ENCODE measurements at places on chromosomes 1 and 21. TPM values are rescaled to one million over a fixed set of nuclear protein-coding genes. Genes with fewer than 3 reads are reported as not detected.

DNA sequence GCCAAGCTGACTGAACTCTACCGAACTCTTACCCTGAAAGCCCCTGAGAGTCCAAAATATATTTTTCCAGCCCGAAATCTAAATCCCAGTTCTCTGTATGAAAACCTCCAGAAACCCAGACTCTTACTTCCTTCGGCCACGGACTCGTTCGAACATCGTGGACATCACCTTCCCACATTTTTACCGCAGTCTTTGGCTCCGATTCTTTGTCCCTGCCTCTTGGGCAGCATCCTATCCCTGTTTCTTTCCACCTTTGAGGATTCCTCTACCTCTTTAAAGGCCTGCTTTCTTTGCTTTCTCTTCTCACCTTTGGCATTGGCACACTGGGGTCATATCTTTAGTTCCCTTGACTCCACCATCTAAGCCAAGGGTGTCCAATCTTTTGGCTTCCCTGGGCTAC, 932 bp upstream of the USP24 start:
- DNase-seq, result no peak
- peak overlapping the region; percentile 79 for H3K4me3 ChIP-seq
- H3K27ac ChIP-seq, result peak overlapping the region; percentile 96
- H3K4me1 ChIP-seq, result peaks cover 44% of the 10 kb centered on the region

DNA sequence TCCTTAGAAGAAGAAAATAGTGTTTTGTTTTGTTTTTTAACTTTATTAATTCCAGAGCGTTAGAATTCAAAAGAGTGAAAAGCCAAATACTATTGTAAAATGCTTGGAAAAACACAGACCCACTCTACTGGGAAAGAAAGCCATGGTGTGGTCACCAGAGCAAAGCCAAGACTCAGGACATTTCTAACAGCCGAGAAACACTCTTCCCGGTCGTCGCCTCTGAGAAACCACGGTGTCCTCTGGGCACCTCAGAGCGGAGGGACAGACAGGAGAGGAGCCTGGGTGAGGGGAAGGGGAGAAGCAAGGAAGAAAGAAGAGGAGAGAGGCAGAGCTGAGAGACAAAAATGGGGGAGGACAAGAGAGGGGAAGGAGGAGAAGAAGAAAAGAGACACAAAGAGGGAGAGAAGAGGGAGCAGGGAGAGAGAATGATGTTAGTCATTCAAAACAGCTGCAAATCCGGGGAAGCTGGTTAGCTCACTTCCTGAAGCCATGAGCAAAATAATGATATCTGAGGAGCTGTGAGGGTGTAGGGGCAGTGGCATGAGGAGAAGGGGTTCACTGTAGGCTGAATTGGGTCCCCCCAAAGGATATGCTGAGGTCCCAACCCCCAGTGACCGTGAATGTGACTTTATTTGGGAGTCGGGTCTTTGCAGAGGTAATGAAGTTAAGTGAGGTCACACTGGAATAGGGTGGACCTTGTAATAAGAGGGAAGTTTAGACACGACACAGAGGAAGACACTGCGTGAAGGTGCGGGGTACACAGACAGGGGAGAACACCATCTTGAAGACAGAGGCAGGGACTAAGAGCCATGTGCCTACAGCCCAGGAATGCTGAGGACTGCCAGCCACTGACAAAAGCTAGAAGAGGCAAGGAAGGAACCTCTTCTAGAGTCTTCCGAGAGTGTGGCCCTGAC, 58.2 kb upstream of the DMRTB1 start:
- DNase-seq, result no peak
- no peak overlapping the region for H3K27ac ChIP-seq
- no peaks in the 10 kb centered on the region for H3K4me1 ChIP-seq
- H3K27me3 ChIP-seq, result peaks cover 16% of the 10 kb centered on the region
- no peak overlapping the region for H3K4me3 ChIP-seq
- no peaks in the 10 kb centered on the region for H3K36me3 ChIP-seq

Gene IGSF9
- total RNA-seq, result 2.2 TPM

Gene MTMR11
- 17.1 TPM for total RNA-seq
